Brain microvascular endothelial cell (primary cell): ENCODE measurements at places on chromosomes 16 and 17.

DNA sequence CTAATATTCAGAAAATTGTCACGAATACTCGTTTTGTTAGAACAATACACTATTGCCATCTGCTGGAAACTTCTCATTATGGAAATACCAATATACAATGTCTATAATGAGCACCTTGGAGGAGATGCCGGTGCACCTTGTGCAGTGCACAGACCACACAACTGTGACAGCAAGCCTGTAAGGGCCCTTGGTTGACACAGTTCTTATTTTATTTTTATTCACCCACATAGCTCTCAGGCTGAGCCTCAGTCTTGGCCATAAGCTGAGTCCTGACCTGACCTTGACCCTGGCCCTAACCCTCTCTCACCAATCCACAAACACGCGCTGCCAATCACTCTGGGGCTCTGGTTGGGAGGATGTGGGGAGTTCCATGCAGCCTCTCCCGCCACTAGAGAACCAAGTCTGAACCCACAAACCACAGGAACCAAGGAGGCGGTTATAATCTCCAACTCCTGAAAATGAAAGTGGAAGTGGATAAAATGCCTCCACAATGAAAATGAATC, 7.6 kb downstream of the AIPL1 start:
- DNase-seq = peak; percentile 40

DNA sequence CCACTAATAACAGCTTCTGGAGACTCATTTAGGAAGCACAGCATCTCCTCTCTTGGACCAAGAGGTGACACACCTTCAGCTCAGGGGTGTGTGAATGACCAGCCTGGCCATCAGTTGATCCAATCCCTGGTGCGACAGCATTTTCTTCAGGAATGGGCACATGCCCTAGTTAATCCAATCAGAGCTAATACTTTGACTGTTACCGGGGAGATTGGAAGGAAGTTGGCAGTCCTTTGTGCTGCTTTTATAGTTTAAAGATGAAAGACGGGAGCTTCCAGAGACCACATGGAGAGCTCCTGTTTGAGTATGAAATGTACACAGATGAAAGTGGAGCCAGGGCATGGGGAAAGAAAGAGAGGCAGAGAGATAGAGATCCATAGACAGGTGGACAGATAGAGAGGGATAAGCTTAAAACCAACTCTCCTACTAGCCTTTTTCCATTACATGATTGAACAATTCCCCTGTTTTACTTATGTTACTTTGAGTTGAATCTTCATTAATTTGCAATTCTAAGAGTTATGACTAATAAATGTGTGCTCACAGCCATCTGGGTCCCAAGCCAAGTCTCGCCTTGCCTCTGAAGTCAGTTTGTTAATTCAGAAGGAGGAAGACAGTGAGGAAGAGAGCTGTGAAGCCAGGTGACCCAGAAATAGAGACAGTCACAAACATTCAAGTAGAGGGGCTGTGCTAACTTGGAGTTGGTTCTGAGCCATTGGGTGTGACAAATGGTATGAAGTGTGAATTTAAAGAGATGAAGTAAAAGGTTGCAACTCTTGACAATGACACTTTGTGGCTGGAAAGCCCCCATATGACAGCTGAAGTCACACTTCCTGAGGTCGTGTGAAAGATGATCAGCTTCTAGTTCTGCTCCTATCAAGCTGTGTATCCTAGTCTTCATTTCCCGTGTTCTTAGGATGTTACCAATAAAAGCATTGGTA, 120.0 kb upstream of the GOT2 start:
- DNase-seq = no peak

GRCh38 chr17:75806822-75807500, 22.4 kb downstream of the UNK start:
- DNase-seq = no peak

DNA sequence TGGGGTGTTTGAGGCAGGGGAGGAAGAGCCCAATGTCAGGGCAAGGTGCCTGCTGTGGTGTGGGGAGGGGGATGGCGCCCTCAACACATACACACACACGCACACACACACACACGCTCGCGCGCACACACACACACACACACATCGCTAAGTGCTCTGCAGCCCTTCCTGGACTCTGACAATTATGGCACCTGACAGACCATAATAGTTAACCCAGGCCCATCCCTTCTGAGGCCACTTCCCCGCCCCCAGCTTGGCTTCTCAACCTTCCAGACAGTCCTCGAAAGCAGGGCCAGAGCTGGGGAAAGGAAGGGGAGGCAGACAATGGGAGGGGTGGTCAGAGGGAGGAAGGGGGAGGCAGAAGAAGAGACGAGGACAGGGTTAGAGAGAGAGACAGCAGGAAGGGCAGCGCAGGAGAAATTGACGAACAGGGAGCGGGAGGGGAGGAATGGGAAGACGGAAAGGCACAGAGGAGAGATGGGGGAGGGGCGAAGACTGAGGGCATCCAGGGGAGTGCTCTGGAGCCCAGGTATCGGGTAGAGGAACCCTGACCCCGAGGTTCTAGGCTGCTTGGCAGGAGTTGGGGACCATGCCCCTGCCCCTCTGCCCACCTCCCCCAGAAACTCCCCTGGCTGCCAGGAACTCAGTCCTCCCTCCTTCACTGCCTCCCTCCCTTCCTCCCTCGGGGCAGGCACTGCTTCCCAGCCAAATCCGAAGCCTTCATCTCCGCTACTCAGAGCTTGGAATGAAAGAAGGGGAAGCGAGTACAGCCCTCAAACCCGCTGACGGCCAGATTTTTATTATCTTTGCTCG, 4.0 kb downstream of the SRCIN1 start:
- no peak for DNase-seq

DNA sequence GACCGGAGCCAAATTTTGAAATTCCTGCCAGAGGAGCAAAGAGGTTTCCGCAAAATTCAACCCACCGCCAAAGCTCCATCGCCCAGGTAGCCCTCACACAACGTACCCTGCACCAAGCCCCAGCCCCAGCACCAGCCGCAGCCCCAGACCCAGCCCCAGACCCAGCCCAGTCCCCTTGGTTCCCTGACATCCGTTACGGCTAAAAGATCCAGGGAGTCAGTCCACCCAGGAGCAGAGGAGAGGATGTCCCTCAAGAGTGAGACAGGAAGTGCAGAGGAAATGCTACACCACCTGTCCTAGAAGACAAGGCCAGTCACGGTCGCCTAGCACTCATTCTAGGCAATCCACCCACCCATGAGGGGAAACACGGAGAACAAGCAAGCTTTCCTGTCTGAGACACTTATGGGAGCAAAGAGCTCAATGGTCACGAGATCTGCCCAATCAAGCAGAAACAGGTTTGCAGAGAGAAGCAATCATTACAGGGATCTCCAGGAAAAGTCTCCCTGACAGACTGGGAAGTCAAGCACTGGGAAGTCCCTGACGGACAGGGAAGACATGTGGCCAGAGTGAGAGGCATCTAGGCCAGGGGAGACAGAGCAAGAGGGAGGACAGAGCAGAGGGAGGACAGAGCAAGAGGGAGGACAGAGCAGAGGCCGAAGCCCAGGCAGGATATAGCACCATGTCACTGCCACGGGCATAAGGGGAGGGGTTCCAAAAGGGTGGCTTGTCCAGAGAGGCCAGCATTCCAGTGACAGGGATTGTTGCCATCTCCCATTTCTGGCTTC, 15.0 kb upstream of the KCNJ18 start:
- DNase-seq = no peak

DNA sequence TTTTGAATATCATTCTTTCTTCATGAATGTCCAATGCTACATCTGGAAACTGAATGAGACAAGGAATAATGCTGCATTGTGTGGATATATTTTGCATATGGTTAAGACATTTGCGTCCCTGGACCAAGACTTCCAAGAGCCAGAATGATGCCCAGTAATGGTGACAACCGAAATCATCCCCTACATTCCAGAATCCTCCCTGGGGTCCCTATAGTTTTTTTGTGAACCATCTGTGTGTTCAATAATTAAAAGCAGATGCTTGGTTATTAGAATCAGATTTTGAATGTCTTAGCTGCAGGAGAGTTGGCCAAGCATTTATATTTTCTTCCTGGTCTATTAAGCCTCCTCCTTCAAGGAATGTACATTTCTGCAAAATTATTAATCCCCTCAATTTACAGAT, 426.7 kb upstream of the CDH8 start:
- DNase-seq = no peak

DNA sequence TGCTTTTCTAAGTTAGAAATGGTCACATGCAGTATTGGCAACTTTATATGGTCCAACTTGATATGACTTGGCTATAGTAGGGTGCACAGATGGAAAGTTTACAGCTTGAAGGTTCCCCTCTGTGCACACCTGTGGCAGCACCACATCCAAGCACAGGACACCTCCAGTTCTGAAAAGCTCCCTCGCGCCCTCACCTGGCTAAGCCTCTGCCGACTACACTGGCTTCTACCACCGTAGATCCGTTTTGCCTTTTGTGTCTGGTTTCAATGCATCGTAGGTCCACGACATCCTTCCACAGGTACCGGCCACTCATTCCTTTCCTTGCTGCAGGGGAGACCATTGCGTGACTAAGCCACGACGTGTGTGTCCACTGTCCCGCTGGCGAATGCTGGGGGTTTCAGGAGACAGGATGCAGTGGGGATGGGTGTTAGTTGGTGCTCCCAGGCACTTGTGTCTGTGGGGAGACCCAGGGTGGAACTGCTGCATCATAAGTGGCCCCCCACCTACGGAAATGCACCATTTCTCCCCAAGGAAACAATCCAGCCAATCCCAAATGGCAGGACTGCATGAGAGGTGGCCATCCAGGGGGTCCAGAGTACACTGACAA, 4.9 kb upstream of the RASD1 start:
- no peak for DNase-seq

DNA sequence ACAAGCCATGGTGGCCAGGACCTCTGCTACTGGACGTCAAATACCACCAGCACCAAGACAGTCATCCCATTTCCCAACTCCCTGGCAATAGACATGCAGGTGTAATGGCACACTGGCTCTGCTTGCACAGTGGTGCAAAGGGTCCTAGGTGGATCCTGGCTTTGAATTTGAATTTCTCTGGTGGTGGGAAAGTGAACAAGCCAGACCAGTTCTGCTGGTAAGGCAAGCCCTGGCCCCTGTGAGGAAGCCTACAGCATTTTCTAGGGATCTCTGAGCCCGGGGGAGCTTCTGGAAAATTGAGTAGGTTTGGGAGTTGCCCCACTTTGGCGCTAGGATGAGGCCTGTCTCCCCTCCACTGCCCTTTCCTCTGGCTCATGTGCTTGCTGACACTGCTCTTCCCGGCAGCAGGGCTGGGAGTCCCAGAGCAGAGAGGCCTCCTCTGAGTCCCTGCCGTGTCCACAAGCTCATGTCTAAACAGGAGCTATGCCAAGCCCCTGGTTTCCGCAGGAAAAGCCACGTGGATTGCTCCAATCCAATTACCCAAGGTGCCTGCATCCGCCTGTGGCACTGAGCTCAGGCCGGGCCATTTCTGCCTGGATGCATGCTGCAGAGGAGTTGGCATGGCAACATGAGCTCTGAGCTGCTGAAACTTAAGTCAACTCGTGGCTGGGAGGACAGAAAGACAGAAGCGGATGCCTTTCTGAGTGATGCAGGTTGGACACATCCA, 67.0 kb downstream of the PRMT7 start:
- no peak for DNase-seq

DNA sequence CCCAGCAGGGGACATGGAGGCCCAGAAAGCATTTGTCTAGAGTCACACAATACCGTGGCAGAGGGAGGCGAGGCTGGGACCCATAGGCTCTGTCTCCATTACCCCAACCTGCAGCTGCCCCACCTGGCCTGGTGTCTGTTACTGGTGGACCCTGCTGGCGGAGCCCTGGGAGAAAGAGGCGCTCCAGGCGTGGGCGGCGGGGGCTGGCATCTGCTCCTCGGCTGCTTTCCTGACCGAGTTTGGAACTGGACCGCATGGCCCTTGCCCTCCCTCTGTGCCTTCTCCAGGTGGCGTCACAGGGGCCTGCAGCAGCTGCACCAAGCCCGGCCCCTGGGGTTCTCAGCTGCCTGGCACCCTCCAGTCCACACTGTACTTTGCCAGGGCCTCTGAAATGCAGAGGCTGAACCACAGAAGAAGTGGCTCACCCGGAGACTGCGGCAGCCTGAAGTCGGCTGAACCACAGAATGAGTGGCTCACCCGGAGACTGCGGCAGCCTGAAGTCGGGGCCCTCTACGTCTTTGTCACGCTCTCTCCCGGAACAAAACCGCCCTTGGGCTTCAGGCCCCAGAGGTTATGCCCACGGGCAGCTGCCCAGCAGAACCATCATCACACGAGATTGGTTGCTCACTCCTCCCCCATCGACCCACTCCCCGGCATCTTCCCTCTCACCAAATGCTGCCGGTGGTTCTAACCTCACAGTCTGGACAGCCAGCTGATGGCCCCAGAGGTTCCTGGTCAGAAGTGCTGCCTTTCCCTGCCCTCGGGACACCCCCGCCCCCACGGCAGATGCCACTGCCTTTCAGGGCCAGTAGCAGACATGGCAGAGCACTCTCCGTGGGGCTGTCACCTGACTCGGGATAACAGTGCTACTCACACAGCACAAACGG, 20.2 kb downstream of the CBFA2T3 start:
- DNase-seq = no peak

GRCh38 chr16:57432989-57433388, 14.2 kb downstream of the CIAPIN1 start:
- no peak for DNase-seq

DNA sequence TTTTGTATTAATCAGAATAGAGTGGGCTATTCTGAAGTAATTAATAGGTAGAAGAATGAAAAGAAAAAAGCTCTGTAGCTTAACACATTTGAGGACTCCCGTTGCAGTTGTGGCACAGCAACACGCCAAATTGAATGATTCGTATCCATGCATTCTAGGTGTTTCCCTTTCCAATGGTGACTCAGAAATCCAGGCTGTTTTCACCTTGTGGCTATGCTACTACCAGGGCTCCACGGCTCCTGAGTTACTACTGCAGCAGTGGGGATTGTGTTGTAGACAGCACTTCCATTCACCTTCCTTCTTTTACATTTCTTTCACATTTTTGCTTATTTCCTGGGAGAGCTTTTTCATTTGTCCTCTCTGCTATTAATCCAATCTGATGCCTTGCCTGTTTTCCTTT, 1616.4 kb downstream of the CDH8 start:
- no peak for DNase-seq

DNA sequence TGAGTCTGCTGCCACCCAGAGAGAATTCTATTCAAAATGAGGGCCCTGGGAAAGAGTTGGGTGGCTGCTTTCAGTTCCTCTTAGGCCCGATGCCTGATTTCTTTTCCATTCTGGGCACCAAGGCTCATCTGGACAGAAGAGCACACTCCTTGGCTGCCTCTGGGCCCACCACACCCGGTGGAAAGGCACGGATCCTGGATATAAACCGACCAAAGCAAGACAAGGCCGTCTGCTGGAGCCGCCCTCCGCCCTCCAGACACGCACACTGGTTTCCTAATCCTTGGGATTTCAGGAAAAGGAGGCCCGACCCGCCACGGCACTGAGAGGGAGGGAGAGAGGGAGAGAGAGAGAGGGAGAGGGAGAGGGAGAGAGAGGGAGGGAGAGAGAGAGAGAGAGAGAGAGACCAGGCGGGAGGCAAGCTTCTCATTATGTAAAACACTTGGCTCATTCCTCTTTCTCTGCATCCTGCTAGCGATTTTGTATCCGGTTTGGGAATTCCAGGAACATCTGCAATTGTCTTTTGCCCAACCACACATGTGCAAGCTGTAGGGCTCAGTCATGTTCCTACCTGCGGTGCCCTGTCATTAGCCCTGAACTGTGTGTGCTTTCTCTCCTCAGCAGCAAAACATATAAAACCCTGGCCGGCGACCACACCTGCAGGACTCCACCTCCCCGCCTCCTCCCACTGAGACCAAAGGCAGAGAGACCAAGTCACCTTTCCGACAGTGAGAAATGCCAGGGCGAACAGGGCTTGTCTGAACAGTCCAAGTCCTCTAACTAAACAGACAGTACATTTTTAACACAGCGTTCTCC, 347.2 kb downstream of the SOX9 start:
- DNase-seq = no peak
